Renal pelvis (tissue), 12 donors: ENCODE measurements at places on chromosomes 11 and 22.

DNA sequence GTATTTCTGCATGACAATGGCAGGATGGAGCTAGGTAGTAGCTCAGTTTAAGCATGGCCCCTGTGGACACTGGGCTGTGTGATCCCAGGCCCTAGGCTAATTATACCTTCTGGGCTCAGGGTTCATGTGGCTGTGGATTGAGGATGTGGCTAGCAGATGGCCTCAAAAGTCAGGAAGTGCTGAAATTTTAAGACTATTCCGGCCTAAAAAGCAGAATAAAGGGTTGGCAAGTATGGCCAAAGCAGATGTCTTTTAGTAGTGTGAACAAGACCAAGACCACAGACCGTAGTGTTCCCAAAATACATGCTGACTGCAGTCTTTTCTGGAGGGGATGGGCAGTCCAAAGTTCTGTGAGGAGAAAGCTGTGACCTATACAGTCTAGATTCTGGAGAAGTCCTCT, 115.7 kb upstream of the RAG2 start:
- DNase-seq: no peak

GRCh38 chr11:63445720-63446119, 45.2 kb downstream of the PLAAT5 start:
- DNase-seq: no peak

DNA sequence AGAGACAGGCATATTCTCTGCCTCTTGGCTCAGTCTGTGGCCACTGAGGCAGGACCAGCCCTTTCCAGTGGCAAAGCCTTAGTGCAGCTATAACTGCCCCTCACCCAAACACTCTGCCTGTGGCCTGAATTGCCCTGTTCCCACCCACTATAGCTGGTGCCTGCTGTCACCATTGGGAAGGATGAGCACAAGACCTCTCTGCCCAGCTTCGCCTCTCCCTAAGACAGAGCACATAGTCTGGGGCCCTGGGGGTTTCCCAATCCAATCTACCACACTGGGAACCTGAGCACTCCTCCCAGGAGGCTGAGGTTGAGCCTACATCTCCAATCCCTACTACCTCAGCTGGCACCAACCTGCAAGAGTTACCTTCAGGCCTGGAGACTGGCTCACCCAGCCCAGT, 670.4 kb downstream of the JRKL start:
- DNase-seq: no peak

GRCh38 chr22:49632199-49633009, 195.3 kb downstream of the BRD1 start:
- peak; percentile 73 for DNase-seq

DNA sequence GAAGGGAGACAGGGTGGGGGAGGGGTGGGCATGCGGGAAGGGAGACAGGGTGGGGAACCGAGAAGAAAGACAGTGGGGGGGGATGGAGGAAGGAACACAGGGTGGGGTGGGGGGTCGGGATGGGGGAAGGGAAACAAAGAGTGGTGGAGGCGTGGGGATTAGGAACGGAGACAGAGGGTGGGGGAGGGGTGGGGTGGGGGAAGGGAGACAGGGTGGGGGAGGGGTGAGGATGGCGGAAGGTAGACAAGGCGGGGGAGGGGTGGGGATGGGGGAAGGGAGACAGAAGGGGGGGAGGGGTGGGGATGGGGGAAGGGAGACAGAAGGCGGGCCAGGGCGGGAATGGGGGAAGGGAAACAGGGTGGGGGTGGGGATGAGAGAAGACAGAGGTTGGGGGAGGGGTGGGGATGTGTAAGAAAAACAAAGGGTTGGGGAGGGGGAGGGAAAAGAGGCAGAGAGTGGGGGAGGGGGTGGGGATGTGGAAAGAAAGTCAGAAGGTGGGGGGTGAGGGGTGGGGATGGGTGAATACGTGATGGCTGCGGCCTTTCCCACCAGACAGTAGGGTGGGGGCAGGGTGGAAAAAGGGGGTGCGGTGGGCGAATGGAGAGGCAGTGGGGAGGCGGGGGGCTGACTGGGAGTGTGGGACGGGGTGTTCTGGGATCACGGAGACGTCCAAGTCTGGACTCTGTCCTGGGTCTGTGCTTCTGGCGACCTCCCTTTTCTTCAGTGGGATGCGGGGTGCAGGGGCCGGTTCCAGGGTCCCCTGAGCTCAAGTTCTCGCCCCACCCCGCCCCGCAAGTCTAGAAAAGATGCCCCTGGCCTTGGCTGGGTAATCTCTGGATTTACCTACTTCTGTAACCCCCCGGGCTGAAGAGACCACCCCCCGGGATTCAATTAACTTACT, 744 bp downstream of the PRAME start:
- DNase-seq: no peak

DNA sequence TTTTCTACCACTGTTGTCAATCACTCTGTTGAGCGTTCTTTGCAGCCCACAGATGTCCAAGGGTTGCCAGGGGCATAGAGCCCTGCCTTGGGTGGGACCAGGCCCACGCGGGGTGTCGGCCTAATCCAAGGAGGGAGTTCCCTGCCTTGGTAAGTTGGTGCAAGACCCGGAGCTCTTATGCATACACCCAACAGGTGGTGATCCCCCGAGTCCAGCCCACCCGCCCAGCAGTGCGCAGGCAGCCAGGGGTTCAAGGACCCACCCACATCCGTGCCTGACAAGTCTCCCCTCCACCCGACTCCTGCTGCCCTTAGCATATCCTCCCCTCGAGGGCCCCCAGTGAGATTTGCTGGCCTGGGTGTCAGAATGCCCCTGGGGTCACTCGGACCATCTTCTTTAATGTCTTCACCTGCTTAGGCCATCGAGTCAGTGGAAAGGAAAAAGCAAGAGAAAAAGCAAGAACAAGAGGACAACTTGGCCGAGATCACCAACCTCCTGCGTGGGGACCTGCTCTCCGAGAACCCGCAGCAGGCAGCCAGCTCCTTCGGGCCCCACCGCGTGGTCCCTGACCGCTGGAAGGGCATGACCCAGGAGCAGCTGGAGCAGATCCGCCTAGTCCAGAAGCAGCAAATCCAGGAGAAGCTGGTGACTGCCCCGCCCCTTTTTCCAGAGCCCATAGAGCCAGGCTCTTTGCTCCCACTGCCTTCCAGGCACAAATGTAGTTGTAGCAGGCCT, 12.2 kb downstream of the RIBC2 start:
- no peak for DNase-seq

- DNase-seq: no peak
Observed at GRCh38 chr11:130773244-130773820, 142.9 kb downstream of the SNX19 start.

DNA sequence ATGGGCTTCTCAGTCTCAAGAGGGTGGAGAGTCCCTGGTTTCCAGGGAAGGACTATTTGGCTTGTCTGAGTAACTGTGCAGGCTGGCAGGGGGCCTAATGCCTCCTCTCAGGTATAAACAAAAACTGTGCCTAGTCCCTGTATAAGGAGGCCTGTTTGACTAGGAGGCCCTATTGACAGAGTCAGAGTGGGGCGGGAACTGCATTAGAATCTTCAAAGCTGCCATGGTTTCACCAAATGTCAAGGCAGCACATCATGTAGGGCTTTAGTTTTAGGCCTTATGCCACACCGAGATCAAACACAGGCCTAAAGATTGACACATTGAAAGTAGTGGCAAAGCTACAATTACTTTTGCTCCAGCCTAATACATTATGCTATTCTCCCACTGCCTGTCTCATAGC, 611.5 kb upstream of the B3GAT1 start:
- no peak for DNase-seq

- DNase-seq: no peak
Observed at GRCh38 chr22:30969532-30970355, 679 bp downstream of the TUG1 start.

GRCh38 chr11:60910711-60911380, 3.1 kb upstream of the TMEM109 start:
- DNase-seq: no peak

DNA sequence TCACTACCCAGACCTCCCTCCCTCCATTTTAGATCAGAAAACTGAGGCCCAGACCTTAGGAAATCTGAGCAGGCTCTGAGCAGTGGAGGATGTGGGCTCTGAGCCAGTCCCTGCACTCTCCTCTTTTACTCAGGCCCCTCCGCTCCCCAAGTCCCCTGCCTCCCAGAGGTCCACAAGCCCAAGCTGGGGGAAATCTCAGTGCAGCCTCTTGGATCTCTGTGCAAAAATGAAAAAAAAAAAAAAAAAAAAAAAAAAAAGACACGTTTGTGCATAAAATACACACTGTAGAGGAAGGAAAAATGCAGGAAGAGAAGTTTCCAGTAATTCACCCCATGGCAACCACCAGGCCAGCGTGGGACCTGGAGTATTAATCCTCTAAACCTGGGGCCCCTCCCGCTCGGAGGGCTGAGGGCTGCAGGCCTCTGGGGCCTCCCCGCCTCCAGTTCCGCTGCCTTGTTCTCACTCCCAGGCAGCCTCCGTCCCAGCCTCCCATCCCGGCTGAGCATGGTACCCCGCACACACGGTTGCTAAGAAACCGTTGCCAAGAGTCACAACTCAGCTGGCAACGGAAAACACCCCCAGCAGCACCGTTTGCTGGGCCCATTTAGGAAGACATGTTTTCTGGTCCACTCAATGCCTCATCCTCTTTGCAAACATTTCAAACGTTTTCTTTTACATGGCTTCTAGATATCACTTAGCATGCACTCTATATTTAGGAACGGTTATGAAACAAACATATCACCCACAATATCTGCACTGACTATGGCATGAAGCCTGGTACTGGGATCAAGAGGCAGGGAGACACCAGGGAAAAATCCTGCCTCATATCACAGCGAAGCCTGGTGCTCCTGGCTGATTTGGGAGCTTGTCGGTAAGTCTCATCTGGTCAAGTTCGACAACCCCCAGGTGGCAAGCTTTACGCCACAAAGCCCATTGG, 227.5 kb downstream of the CTTN start:
- DNase-seq: no peak

- no peak for DNase-seq
Observed at GRCh38 chr22:26050079-26050478, 119.2 kb upstream of the SEZ6L start.

DNA sequence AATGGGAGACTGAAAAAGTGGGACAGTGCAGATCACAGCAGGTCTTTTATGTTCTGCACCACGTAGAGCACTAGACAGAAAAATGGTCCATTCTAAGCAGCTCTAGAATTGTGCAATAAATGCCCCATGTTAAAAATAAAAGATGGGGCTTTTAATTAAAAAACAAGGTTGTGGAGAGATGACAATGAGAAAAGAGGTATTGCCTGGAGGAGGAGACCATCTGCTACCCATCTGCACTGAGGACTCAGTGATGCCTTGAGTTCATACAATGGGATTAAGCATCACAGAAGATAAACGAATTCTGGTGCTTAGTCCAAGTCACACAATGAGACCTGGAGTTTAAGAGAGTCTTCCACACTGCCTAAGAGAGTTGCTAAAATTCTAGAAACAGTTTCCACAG, 73.6 kb downstream of the PAK1 start:
- DNase-seq: no peak

DNA sequence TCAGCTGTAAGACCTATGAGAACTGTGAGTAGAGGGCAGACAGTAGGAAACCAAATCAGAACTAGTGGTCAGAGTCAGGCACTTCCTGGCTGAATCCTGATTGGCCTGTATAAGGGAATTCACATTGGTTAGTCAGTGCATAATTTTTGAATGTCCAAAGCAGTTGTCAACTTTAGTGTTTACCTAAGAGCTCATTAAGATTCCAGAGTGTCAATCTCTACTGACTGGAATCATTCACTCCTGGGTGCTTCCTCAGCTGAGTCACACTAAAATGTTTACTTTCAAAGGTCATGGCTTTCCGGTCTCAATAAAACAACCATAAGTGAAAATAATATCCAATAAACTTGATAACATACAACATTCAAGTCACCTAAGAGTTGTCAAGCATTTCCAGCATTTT, 306.1 kb downstream of the C11orf87 start:
- no peak for DNase-seq

DNA sequence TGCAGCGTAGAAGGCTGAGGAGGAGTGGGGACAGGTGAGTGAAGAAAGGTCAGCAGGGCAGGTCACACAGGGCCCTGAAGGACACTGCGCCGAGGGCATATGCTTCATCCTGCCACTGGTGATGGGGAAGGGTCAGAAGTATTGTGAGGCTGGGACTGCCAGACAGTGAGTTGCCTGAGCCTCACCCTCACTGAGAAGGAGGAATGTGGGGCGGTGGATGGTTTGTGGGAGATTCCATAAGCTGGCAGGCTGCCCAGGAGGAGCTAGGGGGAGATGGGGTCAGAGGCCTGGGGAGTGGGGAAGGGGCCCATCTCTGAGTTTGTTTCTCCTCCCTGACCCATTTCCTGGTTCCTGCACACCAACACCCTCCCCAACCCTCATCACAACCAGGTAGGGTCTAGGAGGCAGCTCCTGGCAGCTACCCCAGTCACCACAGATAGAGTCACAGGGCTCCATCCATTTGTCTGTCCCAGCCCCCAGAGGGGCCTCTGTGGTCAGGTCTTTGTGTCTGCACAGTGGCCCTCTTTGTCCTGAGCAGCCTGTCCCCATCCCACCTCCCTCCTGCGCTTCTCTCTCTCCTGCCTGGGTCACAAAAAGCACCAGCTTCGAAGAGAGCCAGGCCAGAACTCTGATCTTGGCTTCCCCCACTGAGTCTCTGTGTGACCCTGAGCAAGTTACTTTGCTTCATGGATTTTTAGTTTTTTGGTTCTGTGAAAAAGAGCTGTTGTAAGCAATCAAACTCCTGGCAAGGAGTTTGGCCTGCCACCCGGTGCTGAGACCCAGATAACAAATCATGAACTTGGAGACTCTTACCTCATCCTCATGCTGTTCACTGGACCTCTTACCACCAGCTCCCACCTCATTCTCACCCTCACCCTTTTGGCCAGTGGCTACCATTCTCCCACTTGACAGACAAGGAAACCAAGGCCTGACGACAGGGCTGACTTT, 4.6 kb upstream of the P2RY2 start:
- no peak for DNase-seq

- no peak for DNase-seq
Observed at GRCh38 chr22:38403812-38404211, 51.2 kb downstream of the KCNJ4 start.

DNA sequence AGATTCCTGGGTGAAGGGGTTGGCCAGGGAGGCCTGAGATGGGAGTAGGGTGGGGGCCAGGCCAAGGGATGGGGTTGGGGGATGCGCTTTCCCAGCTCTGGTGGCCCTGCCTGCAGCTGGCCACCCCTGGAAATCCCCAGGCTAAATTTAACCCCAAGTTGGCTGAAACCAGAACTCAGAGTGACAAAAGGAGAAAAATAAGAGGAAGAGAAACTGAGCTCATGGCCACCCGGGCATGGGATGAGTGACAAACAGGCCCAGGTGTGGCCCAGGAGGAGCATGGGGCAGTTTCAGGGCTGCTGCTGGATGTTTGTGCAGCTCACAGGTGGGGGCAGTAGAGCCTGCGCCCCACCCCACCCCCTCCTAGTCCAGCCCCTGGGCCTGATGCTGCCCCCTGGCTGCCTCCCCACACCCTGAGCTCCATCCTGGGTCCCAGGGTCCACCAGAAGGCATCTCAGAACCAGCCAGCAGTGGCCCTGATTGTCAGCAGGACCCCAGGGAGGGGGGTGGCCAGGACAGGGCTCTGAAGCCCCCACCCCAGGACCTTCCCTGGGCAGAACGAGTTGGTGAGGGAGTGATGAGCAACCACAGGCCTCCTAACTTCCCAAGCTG, 48.0 kb downstream of the IGLL5 start:
- DNase-seq: no peak

GRCh38 chr11:77747381-77747969, 73.0 kb downstream of the RSF1 start:
- no peak for DNase-seq
